GOT3 (cell line): ENCODE measurements at places on chromosomes 6 and 20.

DNA sequence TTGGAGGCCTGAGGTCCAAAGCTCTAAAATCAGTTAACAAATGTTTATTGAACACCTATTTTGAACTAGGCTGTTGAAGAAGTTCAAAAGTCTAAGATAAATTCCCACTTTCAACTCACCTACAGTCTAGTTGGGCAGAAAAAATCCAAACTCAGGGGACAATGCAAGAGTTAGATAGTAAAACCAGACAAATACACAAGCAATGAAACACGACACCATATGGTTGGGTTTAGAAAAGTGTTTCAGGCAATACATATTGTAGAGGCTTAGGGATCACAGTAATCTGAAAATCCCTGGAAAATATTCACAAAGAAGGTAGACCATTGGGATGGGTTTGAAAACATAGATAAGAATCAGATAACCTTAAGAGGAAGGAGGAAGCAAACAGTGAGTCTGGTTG is 1.3 kb upstream of the CARMIL1 start:
- DNase-seq = no peak

GRCh38 chr6:31356216-31356945 is 598 bp downstream of the HLA-B start:
- DNase-seq = no peak

GRCh38 chr6:128569732-128570679 is 49.6 kb upstream of the PTPRK start:
- no peak for DNase-seq

DNA sequence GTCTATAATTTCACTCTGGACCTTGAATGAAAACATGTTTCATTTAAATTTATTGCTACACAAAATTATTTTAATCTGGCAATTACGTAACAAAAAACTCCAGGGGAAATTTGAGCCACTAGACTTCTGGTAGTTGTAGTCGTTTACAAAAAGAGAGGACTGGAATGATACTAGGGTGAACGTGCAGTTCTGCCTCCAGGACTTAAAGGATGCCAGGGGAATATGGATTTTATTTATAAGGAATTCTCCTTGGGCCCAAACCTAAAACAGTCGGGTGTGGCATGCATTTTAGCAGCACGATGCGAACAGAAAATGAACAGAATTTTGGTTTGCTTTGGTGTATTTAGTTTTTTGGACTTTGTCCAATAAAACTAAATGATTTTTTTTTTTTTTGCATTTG is 76.9 kb downstream of the PRL start:
- no peak for DNase-seq

DNA sequence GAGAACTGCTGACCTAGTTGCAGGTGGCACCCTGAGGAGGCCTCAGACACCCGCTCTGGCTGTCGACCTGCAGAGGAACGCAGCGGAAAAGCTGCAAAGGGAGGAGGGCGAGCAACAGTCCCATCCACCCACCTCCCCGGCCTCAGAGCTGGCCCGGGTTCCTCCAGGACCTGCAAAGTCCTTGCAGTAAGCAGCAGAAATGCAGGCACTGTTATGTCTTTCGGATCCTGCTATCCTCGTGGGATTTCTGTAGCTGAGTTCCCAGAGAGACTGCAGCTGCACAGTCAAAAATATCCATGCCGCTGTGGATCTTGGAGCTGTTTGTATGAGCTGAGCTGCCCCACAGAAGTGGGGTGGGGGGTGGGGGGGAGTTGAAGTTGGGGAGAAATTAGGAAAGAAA is 251.3 kb downstream of the ANKRD60 start:
- no peak for DNase-seq

DNA sequence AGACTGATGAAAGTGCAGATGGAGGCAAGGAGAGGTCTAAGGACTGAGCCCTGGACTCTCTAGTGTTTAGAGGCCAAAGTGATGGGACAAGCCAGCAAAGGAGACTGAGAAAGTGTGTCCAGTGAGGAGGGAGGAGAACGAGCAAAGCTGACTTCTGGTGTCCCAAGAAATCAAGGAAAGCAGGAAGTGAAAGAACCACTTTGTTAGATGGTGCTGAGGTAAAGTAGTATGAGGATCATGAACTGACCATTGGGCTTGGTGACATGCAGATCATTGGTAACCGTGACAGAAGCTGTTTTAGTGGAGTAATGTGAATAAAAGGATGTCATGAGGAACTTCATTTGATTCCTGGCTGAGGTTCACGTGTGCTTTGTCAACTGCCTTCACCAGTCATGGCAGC is 108.4 kb downstream of the SLX4IP start:
- no peak for DNase-seq

GRCh38 chr6:28897369-28897745 is 26.4 kb downstream of the TRIM27 start:
- no peak for DNase-seq

DNA sequence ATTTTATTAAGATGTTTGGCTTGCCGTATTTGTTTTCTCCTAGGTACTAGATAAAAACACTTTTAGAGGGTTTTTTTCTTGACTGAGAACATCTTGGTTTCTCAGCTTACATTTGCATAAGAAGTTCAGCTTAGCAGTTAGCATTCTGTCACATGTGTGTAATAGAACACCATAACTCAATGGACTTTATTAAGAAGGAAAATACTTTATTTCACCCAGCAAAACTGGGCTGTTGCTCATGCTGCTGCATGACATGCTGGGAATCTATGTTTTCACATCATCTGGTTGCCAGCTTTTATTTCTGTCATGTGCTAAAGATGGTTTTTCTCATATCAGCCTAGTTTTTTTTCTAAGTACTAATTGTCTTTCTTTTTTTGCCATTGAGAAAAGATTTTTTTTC is 144.6 kb downstream of the UTRN start:
- no peak for DNase-seq

- DNase-seq = no peak
These were observed 8.5 kb downstream of the SYNGAP1 start for GRCh38 chr6:33428224-33428965.

- DNase-seq = no peak
These were observed 31.2 kb upstream of the HMGA1 start for GRCh38 chr6:34205466-34205865.

- no peak for DNase-seq
These were observed 661 bp upstream of the HEBP2 start for GRCh38 chr6:138403324-138403800.

GRCh38 chr6:81465859-81466258 is 286.6 kb downstream of the TENT5A start:
- no peak for DNase-seq

GRCh38 chr20:10466855-10467254 is 31.8 kb downstream of the SLX4IP start:
- DNase-seq = no peak

GRCh38 chr6:80872199-80872950 is 765.9 kb downstream of the BCKDHB start:
- no peak for DNase-seq

DNA sequence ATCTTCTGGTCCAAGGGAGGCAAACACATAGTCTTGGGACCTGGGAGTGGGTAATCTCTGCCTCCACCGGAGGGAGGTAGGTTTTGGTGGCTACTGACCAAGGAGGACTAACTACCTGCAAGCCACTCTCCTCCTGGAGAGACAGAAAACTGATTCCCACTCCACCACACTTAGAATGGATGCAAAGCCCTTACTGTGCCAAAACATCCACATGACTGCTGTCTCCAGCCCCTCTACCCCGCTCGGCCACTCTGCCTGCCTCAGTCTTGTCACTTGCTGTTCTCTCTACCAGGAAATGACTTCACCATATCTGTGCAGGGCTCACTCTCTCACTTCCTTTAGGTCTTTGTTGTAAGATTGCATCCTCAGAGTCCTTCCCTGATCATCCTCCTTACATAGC is 129.5 kb upstream of the ARG1 start:
- DNase-seq = no peak

- no peak for DNase-seq
These were observed 13.8 kb downstream of the TREM1 start for GRCh38 chr6:41272591-41273240.

DNA sequence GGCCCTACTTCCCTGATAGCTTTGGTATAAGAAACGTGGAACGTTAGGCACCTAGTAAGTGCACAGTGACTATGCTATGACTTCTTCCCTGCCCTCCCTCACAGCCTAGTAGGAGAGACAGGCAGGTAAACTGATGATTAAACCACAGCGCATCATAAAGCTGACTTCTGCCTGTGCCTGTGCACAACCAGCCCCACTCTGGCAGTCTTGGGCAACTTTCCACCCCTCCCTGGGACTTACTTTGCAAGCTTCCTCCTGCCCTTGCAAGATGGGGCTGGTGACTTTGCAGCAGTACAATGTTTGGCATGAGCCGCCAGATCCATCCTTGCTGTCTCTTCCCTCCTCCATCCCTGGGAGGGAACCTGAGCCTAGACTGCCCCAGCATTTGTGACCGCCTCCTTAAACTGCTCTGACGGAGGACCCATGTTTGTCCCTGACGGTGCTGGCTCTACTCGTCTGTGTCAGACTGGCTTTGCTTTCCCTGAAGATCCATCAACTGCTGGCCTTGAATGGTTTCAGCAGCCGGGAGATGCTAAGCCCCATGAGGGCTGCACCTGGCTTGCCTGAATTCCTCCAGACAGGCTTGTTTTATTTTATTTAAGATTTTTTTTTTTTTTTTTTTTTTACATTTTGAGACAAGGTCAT is 36.1 kb downstream of the EFCAB8 start:
- DNase-seq = no peak

- DNase-seq = no peak
These were observed 71.5 kb upstream of the BMP2 start for GRCh38 chr20:6696001-6696400.

DNA sequence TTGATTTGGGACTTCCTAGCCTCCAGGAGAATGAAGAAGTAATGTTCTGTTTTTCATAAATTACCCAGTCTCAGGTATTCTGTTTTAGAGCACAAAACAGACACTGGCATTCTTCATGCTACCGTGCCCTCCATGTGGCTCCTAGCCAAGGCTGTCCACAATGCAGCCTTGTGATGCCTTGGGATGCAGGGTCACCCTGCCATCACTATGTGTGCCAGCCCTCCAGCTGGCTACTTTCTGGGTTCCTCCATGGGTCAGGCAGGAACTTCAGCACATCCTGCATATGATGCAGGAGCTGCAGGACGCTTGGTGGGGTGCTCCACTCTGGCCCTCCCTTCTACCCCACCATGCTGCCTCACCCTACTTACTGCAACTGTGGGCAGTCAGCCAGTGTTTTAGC is 38.0 kb upstream of the FAM50B start:
- DNase-seq = no peak

DNA sequence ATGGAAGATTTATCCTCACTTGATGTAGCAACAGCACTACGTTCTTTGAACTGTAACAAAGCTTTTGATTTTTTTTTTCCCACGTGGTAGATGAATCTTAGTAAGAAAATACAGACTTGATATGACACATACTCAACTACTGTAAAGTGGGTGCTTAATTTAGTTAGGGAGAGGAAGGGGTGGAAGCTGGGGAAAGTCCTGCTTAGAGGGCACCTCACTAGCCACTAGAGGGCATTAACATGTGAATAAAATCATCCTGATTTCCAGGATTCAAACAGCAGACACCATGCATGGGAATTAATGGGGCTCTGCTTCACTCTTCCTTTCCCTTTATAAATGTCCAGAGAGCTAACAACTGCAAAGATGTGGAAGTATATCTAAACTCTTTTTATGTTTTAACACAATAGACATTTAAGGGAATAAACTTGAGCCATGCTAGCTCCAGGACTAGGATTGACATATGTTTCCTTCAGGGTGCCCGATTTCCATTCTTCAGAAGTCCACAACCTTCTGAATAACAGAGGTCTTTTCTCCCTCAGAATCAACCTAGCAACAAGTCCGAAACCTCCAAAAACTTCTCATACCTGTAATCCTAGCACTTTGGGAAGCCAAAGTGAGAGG is 250.1 kb downstream of the ATXN1 start:
- DNase-seq = no peak

GRCh38 chr6:74927299-74927698 is 278.6 kb downstream of the COL12A1 start:
- no peak for DNase-seq

GRCh38 chr6:121929301-121929700 is 470.2 kb upstream of the HSF2 start:
- no peak for DNase-seq

DNA sequence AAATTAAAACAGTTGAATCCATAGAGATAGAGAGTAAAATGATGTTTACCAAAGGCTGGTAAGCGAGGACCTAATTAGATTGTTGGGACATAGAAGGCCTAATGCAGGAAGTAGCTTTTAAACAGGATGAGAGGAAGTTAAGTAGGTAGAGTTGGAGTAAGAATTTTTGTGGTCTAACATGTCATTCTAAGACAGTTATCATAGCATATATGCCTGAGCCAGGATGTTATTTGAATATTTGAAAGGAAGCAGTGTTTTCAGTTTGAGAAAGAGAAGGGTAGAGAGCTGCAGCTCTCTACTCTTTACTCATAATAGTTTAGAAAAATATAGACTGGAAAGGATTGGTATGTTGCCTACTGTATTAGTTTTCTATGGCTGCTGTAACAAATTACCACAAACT is 121.6 kb downstream of the MEI4 start:
- no peak for DNase-seq

- DNase-seq = no peak
These were observed 5.4 kb downstream of the SLC22A23 start for GRCh38 chr6:3451498-3451897.

- no peak for DNase-seq
These were observed 9.3 kb upstream of the ARID1B start for GRCh38 chr6:156767603-156768467.

- no peak for DNase-seq
These were observed 14.7 kb upstream of the C6orf141 start for GRCh38 chr6:49535795-49536194.

- DNase-seq = no peak
These were observed 81.2 kb downstream of the SPTLC3 start for GRCh38 chr20:13089950-13090469.
